ENCODE measurements at places on chromosomes 7 and 10.

DNA sequence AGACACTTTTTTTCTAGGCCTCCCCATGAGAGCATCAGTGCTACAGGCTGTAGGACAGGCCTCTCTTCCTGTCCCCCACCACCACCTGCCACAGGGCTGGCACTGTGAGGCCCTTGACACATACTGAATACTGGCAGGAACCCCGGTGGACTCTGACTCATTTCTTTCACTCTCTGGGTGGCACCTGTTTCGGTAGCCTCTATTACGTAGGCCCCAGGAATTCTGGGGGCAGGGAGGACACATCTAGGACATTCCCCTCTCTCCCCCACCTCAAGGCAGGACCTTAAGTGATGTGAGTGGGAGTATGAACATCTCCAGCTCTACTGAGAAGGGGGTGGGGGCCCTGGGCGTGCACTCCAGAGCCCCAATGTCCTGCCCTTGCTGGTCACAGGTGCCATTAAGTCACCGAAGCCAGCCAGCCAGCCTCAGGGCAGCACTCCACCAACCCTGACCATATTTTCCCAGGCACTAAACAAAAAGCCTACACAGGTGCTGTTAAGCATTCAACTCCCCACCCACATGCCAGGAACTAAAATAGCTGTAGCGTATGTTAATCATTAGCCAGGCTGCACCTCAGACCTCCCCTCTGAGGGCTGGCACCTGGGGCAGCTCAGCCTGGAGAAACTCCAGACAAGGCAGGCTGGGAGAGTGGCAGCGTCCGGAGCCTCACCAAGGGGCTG is 8.9 kb downstream of the ANXA11 start:
- DNase-seq, result peak; percentile 85

GRCh38 chr7:142488036-142488633 is 230.3 kb upstream of the PRSS58 start:
- no peak for DNase-seq

DNA sequence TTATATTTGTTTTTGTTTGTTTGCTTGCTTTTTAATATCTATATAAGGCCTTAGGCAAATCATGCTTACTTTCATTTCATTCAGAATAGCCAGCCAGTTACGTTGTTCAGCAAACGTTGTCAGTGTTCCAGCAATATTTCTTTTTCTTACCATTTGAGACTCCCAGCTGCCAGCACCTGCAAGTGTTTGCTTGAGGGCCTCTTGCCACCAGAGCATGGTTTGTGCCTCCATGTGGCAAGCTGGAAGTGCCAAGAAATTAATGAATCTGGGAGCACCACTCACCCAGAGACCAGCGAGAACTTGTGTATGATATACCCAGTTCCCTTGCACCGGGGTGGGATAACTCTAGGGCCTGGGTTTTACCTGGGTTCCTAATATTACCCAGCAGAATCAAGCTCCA is 177.1 kb upstream of the CSTF2T start:
- DNase-seq, result no peak

DNA sequence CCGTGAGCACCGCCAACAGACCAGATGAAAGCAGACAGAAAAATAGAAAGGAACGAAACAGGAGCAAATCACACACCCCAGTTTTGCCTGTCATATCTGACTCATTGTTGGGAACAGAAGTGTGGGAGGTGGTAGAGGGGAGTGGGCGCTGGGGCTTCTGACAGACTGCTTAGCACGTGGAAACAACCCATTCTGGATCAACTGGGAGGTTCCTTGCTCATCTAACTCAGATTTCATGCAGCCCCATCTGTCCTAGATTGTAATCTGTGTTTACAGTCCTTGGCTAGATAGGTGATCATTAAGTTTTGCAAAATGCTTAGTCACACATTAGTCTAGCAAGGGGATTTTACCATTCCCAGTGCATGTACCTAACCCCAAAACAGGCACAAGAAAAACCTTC is 154.1 kb downstream of the NRP1 start:
- no peak for DNase-seq
